ENCODE measurements at places on chromosomes 4 and X. TPM values are rescaled to one million over a fixed set of nuclear protein-coding genes. Genes with fewer than 3 reads are reported as not detected.

FGB gene
- total RNA-seq: not detected

EDA2R gene
- 1.1 TPM for total RNA-seq

NDST3 gene
- not detected for total RNA-seq

TAF7L gene
- not detected for total RNA-seq

DNA sequence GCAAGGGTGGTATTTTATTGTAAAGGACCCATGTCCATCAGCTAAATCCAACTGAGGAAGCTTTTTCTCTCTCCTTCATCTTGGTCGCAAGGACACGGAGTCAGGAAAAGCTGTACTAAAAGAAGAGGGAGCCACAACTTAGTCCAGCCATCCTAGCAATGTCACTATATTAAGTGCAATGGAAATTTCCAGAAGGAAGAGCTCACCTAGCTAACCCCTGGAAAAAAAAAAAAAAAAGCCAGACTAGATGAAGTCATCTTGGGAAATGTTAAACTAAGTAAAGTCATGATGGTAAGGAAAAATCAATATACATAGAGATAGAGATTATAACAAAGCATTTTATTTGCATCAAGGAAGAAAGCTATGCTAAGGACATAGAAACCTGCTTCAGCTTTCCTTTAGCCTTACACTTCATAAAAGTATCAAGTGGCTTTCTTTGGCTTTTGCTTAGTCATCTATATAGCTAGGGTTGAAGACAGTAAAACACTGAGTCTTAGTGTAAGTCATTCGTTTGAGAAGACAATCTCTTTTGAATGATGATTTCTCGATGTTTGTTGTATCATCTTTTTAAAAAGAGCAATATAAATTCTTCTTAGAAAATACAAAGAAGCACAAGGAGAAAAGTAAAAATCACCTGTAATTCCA lies 18.6 kb upstream of the CA5B start:
- H3K27me3 ChIP-seq: no peaks in the 10 kb centered on the region
- H3K36me3 ChIP-seq: peaks cover 5% of the 10 kb centered on the region
- H3K4me1 ChIP-seq: peaks cover 11% of the 10 kb centered on the region
- no peak overlapping the region for H3K27ac ChIP-seq
- no peak overlapping the region for H3K4me3 ChIP-seq
- no peak for DNase-seq

DNA sequence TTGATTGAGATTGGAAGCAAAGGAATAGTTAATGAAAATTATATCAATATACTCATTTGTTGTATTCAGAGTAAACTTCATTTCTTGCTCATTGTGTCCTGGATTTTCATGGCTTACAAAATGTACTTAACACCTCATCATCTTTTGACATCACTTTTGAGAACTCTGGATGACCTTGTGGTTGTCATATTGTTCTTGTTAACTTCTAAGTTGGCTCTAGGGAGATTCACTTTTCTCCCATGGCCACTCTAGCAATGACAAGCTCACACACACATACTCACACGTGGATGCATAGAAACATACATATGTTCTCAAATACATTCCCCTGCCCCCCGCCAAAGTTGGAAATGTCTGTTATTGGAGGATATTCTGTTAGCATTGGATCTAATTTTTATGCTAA lies 15.3 kb downstream of the PHEX start:
- no peaks in the 10 kb centered on the region for H3K4me1 ChIP-seq
- H3K4me3 ChIP-seq: no peak overlapping the region
- H3K27ac ChIP-seq: no peak overlapping the region
- H3K36me3 ChIP-seq: no peaks in the 10 kb centered on the region
- H3K27me3 ChIP-seq: no peaks in the 10 kb centered on the region
- no peak for DNase-seq

DNA sequence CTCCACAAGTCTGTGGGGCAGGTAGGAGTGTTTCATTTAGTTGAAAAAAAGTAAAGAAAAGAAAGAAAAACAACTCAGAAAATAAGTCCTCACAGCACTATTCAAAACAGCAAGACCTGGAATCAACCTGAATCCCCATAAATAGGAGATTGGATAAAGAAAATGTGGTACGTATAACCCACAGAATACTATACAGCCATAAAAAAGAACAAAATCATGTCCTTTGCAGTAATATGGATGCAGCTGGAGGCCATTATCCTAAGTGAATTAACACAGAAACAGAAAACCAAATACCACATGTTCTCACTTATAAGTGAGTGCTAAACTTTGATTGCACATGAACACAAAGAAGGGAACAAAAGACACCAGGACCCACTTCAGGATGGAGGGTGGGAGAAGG lies 71.9 kb downstream of the ARSJ start:
- H3K4me3 ChIP-seq: no peak overlapping the region
- H3K27ac ChIP-seq: no peak overlapping the region
- peaks cover 35% of the 10 kb centered on the region for H3K4me1 ChIP-seq
- H3K36me3 ChIP-seq: peaks cover 6% of the 10 kb centered on the region
- no peaks in the 10 kb centered on the region for H3K27me3 ChIP-seq

DNA sequence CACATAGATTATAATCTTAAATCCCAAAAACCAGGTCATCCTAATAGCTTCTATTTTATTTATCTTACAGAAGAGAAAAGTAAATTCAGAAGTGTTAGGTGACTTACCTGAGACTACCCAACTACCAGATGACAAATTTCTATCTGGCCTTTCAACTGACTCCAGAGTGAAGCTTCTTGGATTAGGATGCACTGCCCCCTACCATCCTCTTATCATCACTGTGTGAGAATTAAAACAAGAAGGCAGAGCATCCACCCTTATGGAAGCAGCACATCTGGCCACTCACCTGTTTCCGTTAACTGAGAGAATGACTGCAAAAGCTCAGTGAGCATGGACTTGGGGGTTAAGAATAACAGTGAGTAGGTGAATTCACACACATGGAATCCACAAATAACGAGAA lies 502.6 kb upstream of the TECRL start:
- H3K36me3 ChIP-seq: no peaks in the 10 kb centered on the region
- no peak for DNase-seq
- no peaks in the 10 kb centered on the region for H3K4me1 ChIP-seq
- H3K27me3 ChIP-seq: no peaks in the 10 kb centered on the region

- H3K36me3 ChIP-seq: no peaks in the 10 kb centered on the region
- H3K4me1 ChIP-seq: peaks cover 11% of the 10 kb centered on the region
- no peak for DNase-seq
- H3K4me3 ChIP-seq: no peak overlapping the region
Measured at GRCh38 chrX:72095370-72095769, 36.3 kb downstream of the RTL5 start.

GRCh38 chrX:38044701-38045100 lies 38.3 kb downstream of the SYTL5 start:
- no peak overlapping the region for H3K4me3 ChIP-seq
- H3K27ac ChIP-seq: no peak overlapping the region
- no peaks in the 10 kb centered on the region for H3K4me1 ChIP-seq
- no peaks in the 10 kb centered on the region for H3K27me3 ChIP-seq

DNA sequence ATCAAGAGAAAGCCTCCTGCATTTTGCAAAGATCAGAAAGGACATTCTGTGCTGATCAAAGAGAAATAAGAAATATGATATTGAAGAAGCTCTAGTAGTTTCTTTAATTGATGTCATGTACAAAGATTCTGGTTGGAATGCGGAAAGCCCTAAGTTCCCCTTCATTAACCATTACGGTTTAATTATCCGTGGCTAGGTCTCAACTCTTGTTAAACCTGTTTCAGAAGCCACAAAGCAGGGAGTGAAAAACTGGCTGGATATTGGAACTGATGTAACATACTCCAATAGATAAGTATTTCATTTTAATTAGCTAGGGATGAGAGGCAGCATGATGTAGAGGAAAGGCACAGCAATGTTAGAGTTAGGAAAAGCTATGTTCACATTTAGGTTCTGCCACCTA lies 55.7 kb downstream of the SPANXN3 start:
- no peak for DNase-seq
- H3K27ac ChIP-seq: no peak overlapping the region
- H3K4me3 ChIP-seq: no peak overlapping the region
- H3K27me3 ChIP-seq: no peaks in the 10 kb centered on the region
- no peaks in the 10 kb centered on the region for H3K36me3 ChIP-seq

GRCh38 chr4:10175626-10176025 lies 59.0 kb upstream of the WDR1 start:
- H3K36me3 ChIP-seq: no peaks in the 10 kb centered on the region
- H3K27ac ChIP-seq: no peak overlapping the region
- no peaks in the 10 kb centered on the region for H3K27me3 ChIP-seq
- H3K4me1 ChIP-seq: peaks cover 5% of the 10 kb centered on the region
- no peak for DNase-seq
- no peak overlapping the region for H3K4me3 ChIP-seq

GRCh38 chr4:73019462-73020047 lies 50.0 kb downstream of the COX18 start:
- DNase-seq: peak; percentile 28
- H3K27ac ChIP-seq: no peak overlapping the region
- H3K4me1 ChIP-seq: no peaks in the 10 kb centered on the region
- peaks cover 4% of the 10 kb centered on the region for H3K27me3 ChIP-seq
- no peaks in the 10 kb centered on the region for H3K36me3 ChIP-seq

DNA sequence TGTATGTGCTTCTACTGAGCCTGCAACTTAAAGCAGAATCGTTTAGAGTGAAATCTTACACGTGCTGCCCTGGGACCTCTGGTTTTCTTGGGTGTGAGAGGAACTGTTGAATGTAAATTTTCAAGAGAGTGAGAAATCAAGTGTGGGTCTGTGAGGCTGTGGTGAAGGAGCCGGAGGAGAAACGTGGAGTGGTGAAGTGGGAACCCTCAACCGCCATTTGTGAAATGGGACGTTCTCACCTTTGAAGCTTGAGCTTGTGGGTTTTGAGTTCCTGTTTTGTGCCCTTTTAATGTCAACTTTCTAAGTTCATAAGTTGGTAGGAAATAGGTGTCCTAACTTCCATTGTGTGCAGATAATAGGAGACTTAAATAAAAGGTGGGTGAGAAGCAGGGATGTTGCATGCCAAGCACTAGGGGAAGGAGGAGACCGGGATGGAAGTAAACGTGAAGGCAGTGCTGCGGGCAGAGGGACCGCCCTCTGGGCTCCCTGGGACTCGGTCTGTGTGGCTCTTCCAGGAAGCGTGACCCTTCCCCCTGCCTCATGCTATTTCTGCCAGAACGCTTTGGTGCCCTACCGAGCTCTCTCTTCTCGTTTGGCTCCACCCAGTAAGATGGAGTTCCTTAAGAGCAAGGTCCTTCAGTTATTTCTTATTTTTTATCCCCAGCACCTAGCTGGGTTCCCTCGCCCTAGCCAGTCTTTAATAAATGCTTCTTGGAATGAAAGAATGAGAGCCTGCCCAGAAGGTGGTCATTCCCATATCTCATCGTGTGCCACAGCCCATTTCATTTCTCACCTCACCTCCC lies 56.0 kb downstream of the TMEM131L start:
- H3K27me3 ChIP-seq: no peaks in the 10 kb centered on the region
- peak overlapping the region; percentile 61 for H3K4me3 ChIP-seq
- H3K4me1 ChIP-seq: peaks cover 95% of the 10 kb centered on the region
- H3K27ac ChIP-seq: peak overlapping the region; percentile 98
- peak; percentile 83 for DNase-seq

DNA sequence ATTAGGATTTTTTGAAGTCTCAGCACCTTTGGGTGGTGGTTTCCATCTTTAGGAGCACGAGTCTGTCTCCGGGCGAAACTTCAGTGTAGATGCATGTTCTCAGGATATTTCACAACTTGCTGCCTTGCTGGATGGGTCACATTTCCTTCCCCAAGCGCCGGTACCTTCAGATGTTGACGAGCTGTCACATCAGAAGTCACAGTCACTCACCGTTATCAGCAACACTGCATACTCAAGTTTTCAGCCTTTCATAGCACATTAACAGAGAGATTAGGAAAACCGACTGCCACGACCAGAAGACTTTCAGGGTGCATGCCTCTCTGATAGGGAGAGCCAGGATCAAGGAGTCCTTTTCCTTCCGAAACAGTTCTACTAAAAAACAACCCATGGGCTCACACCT lies 77.8 kb downstream of the SHROOM2 start:
- DNase-seq: no peak
- no peaks in the 10 kb centered on the region for H3K4me1 ChIP-seq
- no peak overlapping the region for H3K4me3 ChIP-seq
- H3K27me3 ChIP-seq: peaks cover 23% of the 10 kb centered on the region

DNA sequence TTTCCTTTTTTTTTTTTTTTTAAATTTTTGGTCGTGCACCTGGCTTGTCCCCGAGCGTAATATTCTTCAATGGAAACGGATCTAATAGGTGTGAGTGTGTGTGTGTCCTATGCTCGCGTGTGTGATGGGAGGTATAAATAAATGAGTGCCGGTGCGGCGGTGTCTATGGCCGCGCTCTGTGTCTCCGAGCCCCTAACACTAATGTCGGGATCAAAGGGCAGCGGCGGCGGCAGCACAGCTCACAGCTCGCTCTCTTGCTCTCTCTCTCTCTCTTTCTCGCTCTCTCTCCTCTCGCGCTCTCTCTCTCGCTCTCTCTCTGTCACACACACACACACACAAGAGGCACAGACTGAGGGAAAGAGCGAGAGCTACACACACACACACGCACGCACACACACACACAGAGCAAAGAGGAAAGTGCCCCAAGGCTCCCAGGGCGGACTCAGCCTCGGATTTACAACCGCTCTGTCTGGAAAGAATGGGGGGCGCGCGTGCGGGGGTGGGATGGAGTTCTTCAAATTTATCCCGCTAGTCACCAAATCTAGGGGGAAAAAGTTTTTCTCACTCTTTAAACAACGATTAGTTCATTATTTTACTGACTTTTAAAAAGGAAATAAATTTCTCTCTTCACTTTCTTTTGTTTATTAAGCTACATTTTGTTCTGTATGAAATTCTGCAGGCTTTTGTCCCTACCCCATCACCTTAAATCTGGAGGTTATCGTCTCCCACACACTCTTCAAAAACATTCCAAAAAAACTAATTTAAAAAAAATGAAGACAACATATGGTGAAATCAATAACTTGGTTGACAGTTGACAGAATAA lies at the start of gene ZNF827:
Gene ZNF827 (minus strand): TSS at position 206 of the 823 bp plus-strand sequence. CDS start 416 bp downstream, outside the sequence.
- H3K36me3 ChIP-seq: peaks cover 7% of the 10 kb centered on the region
- peak; percentile 82 for DNase-seq
- H3K4me1 ChIP-seq: peaks cover 37% of the 10 kb centered on the region
- peak within 1 kb of the TSS; percentile 99 for H3K27ac ChIP-seq
- H3K27me3 ChIP-seq: no peaks in the 10 kb centered on the region
